ENCODE measurements at places on chromosomes 2 and 18.
A peak's percentile ranks its signal among the peaks of the same experiment; 100 is the strongest.

DNA sequence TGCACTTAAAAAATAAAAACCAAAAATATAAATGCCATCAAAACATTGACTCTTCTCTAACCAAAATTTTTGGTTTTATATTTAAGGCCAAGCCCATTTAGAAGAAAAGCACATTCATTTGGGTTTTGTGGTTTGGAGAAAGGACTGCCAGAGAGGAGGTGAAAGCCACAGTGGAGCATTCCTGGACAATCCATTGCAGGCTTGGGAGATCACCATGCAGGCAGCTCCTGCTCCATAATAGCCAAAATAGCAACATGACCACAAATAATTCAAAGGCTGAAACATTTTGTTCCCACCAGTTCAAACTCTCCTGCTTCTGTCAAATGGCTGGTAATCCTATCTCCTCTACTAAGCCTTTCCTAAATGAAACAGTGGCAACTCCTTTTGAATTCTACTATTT is 73.5 kb downstream of the GALNT3 start:
- DNase-seq = no peak

DNA sequence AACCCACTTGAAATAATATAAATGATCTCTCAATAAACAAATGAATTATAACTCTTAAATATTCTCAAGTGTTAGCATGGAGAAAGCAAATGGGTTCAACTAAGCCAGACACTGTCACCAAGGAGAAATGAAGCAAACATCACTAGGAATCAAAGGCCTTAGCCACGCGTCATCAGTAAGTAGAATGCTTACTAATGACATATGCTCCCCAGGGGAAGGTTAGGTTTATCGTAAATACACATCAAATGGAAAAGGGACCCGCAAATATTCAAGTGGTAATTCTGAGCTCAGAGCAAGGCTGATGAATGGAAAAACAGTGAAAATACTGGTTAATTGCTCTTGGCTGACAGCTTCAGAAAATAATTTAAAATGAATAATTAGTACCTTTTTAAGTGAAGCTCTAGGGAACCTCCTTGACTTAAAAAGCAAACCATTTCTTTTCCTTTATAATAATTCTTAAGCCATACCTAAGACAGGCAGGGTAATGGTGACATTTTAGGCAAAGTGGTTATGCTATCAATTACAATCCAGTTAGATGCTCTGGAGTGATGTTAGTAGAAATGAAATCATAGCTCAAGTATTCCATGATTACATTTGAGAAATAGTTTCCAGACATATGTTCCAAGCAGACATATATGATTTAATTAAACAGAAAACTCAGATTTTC is 101.5 kb downstream of the ALPK2 start:
- no peak for DNase-seq

DNA sequence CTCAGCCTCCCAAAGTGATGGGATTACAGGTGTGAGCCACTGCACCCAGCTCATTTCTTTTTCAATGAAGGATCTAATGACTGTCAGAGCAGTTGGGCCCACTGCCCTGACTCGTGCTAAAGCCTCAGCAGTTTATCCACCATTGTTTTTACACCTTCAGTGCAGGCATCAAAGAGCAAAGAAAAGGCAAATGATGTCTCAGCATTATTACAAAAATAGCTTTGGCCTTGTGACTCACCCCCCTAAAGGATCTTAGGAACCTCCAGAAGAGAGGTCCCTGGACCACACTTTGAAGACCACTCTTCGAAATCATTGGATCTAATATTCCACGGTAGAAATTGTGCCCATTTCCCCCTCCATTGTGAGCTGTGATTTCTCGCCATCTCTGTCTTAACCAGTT is 21.3 kb downstream of the MLPH start:
- DNase-seq = no peak

DNA sequence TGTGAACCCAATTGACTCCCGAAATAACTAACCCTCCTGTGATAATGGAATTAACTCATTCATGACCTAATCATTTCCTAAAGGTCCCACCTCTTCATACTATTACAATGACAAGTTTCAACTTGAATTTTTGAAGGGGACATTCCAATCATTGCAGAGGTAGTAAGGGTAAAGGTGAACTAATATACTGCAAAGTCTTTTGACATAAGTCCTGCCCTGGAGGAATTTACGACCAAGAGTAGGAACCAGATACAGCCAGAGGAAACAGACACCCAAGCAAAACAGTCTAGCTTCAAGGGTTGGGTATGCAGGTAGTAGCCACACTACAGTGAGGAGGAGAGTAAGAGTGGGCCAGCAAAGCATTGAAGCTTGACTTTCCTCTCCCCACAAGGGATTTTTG is 1.2 kb upstream of the SRBD1 start:
- no peak for DNase-seq

DNA sequence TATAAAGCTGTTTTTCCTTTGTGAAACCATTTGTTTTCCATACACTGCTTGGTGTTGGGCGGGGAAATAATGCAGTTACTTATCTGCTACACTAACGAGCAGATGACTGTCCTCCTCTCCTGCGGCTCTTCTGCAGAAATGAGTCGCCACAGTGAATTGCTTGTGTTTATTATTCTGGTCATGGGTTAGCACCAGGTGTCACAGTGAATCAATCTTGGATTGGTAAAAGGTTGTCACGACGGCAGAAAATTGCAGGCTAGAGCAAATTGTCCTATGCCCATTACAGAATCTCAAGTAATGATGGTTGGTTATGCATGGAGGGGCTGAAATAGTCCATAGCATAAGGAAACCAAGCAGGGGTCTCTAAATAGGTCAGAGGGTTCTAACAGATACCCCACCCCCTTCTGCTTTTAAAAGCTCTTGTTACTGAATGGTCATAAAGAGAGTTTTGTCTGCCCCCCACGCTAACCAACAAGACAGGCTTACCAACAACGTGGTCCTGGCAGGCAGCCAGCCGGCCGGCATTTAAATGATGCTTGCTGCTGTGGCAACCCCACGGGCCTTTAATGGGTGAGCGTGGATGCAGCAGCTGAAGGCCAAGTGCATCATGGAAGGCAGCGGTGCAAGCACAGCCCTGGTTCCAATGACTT is 29.5 kb downstream of the RAB31 start:
- peak; percentile 4 for DNase-seq

- DNase-seq = no peak
Measured at GRCh38 chr2:66846887-66847286, 412.0 kb downstream of the MEIS1 start.

GRCh38 chr2:207041786-207042554 is 102.7 kb downstream of the CPO start:
- no peak for DNase-seq

DNA sequence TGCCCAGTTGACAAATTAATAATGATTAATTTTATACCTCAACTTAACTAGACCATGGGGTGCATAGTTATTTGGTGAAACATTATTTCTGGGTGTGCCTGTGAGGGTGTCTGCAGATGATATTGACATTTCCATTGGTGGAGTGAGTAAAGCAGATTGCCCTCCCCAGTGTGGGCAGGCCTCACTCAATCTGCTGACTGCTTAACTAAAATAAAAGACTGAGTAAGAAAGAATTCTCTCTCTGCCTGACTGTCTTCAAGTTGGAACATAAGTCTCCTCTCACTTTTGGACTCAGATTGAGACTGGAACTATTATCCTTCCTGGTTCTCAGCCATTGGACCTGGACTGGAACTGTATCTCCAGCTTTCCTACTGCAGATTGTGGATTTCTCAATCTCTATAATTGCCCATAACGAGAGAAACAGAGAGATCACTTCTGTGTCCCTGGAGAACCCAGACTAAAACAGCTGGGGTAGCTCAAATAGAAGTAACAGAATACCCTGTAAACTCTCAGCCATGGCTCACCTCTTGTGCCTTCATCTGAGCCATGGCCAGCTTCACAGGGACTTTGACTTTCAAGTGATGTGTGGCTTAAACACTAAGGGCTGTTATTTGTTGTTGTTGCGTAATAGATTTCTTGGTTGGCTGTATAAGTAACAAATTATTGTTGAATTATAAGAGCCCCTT is 575.3 kb upstream of the RAB6C start:
- DNase-seq = no peak

GRCh38 chr2:144233733-144234541 is 286.0 kb downstream of the ZEB2 start:
- DNase-seq = no peak

GRCh38 chr2:151269798-151270568 is 8.3 kb upstream of the RBM43 start:
- no peak for DNase-seq

- no peak for DNase-seq
Measured at GRCh38 chr2:192465141-192465540, 270.4 kb upstream of the TMEFF2 start.

DNA sequence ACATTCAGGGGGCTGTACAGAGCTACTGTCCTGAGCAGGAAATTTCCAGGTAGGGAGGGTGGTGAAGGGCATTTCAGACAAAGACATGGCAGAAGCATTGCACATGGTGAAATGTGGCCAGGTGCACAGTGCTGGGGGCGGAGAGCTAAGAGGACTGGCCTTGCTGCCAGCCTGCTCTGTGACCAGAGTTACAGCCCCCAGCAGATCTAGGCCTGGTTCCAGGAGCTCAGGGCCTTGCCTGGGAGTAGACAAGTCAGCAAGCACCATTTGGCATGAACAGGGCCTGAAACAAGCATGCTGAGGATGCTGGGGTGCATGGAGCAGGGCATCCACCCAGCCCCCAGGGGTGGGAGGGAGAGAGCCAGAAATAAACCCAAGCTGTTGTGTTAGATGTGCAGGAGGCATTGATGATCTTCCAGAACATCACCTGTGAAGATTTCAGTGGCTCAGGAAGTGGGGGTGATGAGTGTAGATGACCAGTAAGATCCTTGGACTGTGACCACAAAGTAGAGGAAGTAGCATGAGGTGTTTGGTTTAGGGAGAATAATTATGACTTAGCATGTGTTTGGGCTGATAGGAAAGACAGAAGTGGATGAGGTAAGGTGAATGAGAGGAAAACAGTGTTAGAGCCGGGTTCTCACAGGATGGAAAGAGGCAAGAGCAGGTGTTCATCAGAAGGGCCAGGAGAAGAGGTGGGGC is 61.1 kb downstream of the COA5 start:
- no peak for DNase-seq

DNA sequence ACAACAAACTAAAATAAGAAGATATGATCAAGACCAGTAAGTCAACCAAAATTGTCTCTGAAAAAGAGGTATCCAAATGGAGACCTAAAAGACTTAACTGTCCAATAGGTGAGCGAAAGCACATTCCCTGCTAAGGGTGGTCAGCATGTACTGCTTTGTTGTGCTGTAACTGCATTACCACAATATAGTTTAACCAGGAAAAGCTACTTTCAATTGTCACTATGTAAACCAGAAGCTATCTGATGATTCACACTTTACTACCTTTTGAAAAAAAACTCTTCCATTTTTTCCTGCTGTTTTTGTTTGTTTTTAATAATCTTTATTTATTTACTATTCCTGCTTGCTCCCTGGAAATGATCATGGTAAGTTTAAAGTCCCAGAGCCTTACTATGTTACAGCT is 36.1 kb downstream of the ASXL2 start:
- no peak for DNase-seq

- DNase-seq = no peak
Measured at GRCh38 chr18:57116598-57117132, 30.2 kb upstream of the BOD1L2 start.

- DNase-seq = no peak
Measured at GRCh38 chr2:239365071-239365781, 35.6 kb downstream of the HDAC4 start.

- no peak for DNase-seq
Measured at GRCh38 chr2:118841828-118842461, 5.5 kb downstream of the EN1 start.

GRCh38 chr2:68203587-68203986 is 45.9 kb downstream of the PNO1 start:
- DNase-seq = no peak

DNA sequence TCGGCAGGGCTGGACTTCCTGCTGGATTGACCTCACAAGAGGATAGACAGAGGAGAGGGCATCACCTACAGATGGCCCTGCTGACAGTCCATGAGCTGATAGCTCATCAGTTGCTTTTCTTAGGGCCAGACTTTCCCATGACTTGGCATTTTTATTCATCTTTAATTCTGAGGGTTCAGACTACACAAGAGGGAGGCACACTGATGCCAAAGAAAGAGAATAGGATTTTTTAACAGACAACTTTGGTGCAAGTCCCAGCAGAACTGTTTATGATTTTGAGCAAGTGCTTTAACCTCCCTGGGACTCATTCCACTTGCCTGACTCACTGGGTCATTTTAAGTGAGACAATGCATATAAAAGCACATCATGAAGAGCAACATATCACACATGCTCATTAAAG is 299.2 kb downstream of the INSIG2 start:
- no peak for DNase-seq

DNA sequence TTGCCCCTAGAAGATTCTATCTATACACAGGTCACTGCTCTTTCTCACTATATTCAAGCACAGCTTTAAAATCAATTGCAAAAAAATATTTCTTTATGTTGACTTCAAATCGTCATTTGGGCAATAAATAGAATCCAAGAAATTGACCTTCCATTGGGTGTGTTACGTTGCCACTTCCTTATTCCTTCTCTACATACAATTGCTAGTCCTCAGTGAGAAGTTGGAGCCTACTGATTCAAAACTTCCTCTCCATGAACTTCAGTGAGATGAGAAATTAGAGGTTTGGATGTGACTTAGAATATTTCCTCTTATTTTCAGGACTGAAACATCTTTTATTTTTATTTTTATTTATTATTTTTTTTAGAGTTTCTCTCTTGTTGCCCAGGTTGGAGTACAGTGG is 40.3 kb downstream of the PMAIP1 start:
- no peak for DNase-seq

DNA sequence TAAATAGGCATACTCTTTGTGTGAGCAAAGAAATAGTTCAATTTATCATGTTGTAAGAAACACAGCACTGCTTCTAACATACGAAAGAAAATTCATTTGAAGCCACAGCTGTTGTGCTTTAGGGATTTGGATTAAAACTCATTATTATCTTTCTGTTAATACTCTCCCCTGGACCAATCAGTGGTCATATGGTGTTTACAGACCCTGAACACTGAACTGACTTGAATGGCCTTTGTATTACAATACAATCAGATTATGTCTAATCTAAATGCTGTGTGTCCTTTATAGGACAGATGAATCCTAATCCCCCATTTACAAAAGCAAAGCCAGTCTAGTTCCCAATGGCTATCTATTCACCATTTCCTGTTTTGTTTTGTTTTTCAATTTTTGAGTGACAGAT is 36.5 kb downstream of the ZNF385B start:
- DNase-seq = no peak

GRCh38 chr18:57275111-57275510 is 77.2 kb upstream of the ST8SIA3 start:
- DNase-seq = peak; percentile 50

DNA sequence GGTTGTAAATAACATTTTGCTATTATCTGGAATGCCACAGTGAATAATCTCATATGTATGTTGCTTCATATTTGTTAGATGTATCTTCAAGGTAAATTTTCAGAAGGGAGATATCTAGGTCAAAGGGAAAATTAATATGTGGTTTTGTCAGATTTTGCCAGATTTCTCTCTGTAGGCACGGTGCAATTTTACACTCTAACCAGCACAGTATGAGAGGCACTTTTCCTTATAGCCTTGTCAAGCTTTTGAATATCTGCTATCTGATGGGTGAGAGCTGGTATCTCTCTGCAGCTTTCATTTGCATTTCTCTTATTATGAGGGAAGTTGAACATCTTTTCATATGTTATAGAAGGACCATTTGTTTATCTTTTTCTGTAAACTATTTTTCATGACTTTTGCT is 175.7 kb upstream of the PGAP1 start:
- DNase-seq = no peak

Data from NCI-H1436 treated with DMSO at 0.1 percent for 48 hours (cell line).